ENCODE measurements at places on chromosomes 1 and 21.

DNA sequence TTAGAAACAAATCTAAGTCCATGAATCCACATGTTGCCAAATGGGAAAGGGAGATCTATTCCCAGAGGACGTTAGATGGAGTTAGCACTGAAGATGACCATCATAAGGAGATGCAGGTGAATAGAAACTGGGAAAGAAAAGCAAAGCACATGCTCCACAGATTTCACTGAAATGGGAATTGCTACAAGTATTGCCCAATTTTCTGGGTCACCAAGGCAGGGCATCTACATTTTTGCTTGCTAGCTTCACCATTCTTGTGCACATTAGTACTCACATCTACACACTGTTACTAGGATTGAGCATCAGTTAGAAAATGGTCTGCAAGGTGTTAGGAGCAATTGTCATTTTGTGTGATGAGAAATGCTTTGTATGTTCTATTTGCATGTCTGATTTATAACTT lies 99.1 kb downstream of the JAK1 start:
- DNase-seq = no peak

GRCh38 chr1:161864577-161864976 lies 98.5 kb downstream of the ATF6 start:
- DNase-seq = no peak

DNA sequence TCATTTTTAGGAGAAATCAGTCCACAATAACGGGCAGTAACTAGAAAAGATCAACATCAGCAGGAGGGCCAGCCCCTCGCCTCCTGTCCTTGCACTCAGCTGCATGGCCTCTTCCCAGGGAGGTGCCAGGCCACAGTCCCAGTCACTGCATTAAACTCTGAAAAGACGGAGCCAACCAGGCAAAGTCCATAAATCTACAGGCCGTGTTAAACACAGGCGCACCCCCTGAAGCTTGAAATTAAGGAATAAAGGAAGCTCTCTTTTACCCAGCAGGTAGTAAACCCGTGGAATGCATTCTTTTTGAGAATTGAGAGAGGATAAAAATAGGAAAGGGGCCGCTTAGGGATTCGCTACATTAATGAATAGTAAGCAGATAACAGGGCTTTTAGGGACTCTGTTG lies 18.4 kb downstream of the H6PD start:
- no peak for DNase-seq

- DNase-seq = no peak
Observed at GRCh38 chr1:14304381-14304865, 294.1 kb upstream of the KAZN start.

GRCh38 chr1:212482006-212482636 lies 49.4 kb downstream of the NENF start:
- DNase-seq = no peak

DNA sequence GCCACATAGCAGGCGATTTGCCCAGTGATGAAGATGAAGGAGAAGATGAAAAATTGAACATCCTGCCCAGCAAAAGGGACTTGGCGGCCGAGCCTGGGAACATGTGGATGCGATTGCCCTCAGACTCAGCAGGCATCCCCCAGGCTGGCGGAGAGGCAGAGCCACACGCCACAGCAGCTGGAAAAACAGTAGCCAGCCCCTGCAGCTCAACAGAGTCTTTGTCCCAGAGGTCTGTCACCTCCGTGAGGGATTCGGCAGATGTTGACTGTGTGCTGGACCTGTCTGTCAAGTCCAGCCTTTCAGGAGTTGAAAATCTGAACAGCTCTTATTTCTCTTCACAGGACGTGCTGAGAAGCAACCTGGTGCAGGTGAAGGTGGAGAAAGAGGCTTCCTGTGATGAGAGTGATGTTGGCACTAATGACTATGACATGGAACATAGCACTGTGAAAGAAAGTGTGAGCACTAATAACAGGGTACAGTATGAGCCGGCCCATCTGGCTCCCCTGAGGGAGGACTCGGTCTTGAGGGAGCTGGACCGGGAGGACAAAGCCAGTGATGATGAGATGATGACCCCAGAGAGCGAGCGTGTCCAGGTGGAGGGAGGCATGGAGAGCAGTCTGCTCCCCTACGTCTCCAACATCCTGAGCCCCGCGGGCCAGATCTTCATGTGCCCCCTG lies 3.3 kb downstream of the ZBTB18 start:
- no peak for DNase-seq

DNA sequence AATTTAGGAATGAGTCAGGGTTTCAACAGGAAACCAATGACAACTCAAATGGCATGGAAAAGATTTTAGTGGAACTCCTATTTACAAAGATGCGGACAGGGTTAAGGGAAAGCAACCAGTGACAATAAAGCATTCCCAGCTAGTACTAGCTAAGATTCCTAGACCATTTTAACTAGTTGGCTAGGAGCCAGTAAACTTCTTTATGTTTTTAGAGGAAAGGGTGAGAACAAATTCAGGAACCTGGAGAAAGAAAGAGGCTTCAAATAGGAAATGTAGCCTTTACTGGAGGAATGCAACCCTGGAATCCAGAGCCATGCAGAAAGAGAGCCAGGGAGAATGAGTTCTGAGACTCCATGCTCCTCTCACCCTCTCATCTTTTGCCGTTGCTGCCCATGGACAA lies 416.6 kb downstream of the KCTD3 start:
- no peak for DNase-seq

DNA sequence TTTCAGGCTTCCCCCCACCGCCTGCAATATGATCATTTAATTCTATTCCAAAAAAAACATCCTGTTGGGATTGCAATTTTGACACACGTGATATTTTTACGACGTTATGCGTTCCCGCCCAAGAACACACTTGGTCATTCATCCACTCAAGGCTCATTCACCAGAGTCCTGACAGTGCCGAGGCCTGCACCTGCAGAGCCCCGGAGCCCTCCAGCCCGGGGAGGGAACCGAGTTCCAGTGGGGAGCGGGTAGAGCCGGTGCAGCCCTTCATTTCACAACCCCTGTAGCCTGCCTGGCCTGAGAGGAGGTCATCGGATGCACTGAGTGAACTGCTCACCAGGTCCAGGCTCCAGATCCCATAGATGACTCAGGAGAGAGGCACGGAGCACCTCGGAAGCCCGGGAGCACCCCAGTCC lies 156.0 kb upstream of the BACE2 start:
- no peak for DNase-seq

DNA sequence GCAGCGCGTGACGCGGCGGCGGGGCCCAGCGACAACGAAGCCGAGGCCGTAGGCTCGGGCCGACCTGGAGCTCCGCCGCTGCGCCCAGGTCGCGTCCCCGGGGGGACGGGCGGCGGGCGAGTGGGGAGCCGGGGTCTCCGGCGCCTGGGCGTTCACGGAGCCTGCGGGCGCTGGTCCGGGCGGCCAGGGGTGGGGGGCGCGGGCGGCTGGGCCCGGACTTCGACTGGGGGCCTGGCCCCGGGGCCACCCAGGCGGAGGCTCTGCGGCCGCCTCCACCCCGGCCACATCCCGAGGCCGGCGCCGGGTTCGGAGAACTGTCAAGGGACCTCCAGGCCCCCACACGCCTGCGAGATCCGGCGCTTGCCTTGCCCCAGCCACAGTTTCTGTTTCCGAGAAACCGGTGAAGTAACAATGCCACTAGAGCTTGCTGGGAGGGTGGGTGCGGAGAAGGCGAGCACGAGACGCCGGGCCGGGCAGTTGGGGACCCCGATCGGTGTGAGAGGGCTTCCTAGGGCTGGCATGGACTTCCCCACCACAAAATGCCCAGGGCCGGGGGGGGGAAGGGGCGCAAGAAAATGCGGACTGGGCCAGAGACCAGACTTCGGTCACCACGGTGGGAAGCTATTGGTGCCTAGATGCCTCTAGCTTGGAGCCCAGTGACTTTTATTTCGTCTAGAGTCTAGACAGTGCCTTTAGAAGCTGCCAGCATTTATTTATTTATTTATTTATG lies 501 bp downstream of the FBXO6 start:
- peak; percentile 55 for DNase-seq

GRCh38 chr1:2148691-2149090 lies 45.9 kb downstream of the FAAP20 start:
- DNase-seq = no peak

GRCh38 chr1:160131803-160132565 lies 16.4 kb downstream of the ATP1A2 start:
- no peak for DNase-seq

GRCh38 chr1:172451002-172451443 lies 7.2 kb upstream of the PIGC start:
- no peak for DNase-seq

DNA sequence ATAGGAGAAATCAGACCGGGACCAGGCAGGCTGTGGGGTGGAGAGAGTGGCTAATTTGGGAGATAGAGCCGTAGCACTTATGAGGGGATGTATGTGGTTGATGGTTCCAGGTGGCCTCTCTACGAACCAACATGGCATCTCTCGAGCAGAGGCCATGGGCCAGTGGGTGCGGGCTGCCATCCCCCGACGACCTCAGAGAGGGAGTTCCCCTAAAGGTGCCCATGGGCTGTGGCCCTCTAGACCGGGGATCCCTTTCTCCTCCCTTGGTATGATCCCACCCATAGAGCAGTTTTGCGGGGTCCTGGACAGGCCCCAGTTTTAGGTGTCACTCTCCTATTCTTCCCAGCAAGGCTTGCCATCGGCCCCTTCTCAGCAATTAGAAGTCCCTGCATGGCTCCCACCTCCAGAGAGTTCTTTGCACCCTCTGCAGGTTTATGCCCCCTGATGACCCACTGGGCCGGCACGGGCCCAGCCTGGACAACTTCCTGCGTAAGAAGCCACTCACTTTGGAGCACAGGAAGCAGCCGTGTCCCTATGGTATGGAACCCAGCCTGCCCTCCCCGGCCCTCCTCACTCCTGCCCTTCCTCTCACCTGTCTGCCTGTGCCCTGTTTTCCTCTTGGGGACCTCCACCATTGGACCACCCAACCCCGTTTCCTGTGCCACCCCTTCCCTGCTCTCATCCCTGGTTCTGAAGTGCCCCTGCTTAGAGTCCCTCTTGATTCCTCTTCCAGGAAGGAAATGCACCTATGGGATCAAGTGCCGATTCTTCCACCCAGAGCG lies 7.8 kb downstream of the ZC3H12A start:
- no peak for DNase-seq

DNA sequence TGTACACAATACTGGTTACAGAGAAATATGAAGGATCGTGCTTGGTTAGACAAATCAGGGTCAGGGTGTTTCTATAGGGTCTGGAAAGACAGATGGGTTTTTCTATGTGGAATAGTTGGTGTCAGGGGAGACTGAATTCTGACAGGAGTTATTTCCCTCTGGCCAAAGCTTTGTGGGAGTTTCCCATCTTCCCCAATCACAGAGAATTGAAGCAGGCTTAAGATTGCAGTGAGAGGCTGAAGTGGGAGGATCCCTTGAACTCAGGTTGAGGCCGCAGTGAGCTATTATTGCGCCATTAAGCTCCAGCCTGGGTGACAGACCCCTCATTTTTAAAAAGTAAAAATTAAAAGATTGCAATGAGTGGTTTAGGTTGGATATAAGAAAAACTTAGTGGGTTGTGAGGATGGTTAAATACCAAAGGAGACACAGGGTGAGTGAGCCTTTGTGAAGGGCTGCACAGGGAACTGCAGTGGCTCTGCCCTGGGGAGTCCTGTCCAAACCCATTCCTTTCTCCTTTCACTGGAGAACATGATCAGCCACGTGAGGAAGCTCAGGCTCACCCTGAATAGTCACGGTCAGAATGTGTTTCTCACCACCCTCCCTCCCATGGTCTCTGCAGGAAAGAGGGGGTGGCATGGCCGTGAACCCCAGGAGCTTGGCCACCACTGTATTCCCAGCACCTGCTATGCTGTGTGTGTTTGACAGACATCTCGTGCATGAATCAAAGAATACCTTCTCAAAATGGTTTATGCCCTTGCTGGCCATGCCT lies 101.2 kb downstream of the INTS7 start:
- DNase-seq = no peak

DNA sequence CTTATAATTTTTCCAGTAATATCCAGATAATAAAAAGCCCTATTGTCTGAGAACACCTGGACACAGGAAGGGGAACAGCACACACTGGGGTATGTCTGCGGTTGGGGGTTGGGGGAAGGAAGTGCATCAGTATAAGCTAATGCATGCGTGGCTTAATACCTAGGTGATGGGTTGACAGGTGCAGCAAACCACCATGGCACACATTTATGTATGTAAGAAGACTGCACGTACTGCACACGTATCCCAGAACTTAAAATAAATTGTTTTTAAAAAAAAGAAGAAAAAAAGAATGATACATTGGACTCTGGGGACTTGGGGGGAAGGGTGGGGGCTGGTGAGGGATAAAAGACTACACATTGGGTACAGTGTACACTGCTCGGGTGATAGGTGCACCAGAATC lies 144.9 kb upstream of the C1orf174 start:
- DNase-seq = no peak

DNA sequence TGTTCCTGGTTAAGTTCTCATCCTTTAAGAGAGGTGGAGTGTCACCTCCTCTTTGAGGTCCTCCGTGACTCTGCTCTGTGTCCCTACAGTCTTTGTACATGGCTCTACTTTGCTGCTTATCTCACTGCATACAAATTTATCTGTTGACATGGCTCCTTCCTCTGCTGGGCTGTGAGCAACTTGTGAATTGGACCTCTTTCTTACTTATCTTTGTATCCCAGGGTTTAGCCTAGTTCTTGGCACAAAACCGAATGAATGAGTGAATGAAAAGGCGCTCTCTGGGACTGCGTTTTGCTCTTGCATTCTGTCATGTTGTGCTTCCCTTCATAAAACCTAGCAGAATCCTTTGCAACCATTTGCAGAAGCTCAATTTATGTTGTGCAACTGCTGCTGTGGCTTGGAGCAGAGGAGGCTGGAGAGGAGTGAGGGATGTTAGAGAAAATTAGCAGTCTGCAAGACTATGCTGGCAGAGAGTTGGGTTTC lies 12.4 kb downstream of the SLC26A9 start:
- no peak for DNase-seq

DNA sequence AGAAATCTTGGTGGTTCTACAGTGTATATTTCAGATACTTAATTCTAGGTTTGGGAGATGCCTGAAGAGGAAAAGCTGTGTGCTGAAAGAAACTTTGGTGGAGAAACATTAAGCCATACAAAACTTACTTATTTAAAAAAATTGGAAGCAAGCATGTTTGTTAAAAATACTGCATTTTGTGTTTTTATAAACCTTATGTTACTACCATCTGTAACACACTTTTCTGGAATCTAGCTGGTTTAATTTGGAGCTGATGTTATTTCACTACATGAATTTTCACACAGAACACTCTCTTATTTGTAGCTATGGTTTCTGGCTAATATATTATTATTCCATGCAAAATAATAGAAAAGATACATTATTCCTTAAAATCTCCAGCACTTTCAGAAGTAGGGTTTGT lies 710.7 kb downstream of the ADGRL2 start:
- DNase-seq = no peak

- DNase-seq = peak; percentile 7
Observed at GRCh38 chr1:43763497-43763973, 56.2 kb downstream of the ST3GAL3 start.

- no peak for DNase-seq
Observed at GRCh38 chr1:244945109-244945671, 80.8 kb upstream of the HNRNPU start.

- DNase-seq = no peak
Observed at GRCh38 chr1:114435088-114435715, 75.8 kb downstream of the TRIM33 start.
